ENCODE measurements at places on chromosomes 6 and 20. TPM values are rescaled to one million over a fixed set of nuclear protein-coding genes. Genes with fewer than 3 reads are reported as not detected.

The CALHM4 gene
- 0.25 TPM for total RNA-seq

The MACROD2 gene
- 1.3 TPM for total RNA-seq

The BLCAP gene
- 31.7 TPM for total RNA-seq

The GHRH gene
- not detected for total RNA-seq

The MYMX gene
- total RNA-seq: 0.31 TPM

The TM9SF4 gene
- 12.8 TPM for total RNA-seq

The NAPB gene
- 5.0 TPM for total RNA-seq

The LY6G6C gene
- not detected for total RNA-seq

The COL12A1 gene
- total RNA-seq: 71.2 TPM
